ENCODE measurements at places on chromosomes 3 and 15. TPM values are rescaled to one million over a fixed set of nuclear protein-coding genes. Genes with fewer than 3 reads are reported as not detected.

Gene PCLAF
- total RNA-seq: 0.74 TPM

Gene SAXO2
- total RNA-seq: 4.7 TPM

Gene ECE2
- 2.7 TPM for total RNA-seq

Gene CAMKV
- total RNA-seq: 189 TPM

Gene CCDC50
- total RNA-seq: 91.0 TPM

Gene RTP3
- not detected for total RNA-seq

Gene GASK1A
- total RNA-seq: 4.9 TPM

Gene ARMC8
- 53.6 TPM for total RNA-seq

Gene SLTM
- total RNA-seq: 88.5 TPM
